ENCODE measurements at places on chromosomes 7 and 10.

DNA sequence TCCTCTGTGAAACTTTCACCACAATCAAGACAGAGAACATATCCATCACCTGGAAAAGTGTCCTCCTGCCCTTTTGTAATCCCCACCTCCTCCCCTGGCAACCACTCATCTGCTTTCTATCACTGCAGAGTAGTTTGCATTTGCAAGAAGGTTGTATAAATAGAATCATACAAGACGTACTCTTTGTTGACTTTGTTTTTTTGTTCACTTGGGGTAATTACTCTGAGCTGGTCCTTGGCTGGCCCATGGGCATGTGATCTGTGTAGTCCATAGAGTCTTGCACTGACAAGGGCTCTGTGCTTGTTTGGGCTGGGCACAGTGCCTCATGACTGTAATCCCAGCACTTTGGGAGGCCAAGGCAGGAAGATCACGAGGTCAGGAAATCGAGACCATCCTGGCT lies 7.8 kb upstream of the HACD1 start:
- DNase-seq: no peak

DNA sequence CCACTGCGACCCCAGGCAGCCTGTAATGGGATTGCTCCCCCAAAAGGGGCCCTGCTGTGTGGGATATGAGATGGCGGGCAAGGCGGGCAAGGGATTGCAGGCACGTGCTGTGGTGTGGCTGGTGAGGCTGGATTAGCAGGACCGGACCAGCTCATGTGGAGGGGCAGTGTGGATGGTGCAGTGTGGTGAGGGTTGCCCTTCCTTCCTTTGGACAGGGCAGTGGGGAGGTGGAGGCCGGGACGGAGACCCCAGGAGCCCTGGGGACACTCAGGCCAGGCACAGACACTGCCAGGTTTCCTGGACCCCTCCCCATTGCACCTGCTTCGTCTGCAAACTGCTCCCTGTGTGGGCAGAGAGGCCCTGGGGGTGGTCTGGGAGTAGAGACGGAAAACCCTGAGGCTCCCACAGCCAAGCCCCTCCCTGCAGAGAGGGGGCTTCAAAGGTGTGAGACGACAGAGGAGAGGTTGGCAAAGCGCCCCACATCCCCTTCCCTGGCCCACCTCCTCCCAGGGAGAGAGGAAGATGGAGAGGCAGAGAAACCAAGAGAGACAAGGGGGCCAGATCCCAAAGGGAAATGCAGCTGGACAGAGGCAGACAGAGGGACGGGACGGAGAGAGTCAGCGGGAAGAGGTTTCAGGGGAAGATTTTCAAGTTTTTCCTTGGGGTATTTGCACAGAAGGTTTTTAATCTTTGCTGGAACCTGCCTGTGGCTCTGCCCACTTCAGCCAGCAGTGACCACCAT lies 89.2 kb downstream of the MICALL2 start:
- DNase-seq: no peak

DNA sequence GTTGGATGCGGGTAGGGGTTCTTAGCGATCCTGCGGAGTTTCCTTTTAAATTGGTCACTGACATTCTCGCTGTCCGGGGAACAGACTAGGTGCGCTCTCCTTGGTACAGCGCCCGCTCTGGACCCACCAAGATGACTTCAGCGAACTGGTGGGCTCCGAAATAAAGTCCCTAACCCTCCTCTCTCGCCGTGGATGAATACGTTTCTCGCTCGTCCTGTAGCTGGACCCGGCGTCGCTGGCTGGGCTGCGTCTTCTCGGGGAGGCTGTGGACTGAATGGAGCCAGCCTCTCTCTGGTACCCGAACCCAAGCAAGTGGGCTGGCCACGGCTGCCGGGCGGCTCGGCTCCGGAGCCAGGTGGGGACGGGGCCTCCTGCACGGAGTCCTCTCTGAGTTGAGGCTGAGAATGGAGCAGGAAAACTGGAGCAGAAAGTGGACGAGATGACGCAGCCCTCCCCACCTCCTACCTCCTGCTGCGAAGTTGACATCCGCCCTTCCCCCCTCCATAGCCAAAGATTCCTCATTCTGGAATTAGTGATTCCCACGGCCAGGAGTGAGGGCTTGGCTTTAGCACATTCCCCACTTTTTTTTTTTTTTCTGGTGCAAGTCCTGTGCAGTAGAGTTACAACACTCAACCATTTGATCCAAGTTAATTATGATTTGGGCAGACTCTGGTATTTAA lies 1.5 kb downstream of the UNC5B start:
- DNase-seq: no peak

DNA sequence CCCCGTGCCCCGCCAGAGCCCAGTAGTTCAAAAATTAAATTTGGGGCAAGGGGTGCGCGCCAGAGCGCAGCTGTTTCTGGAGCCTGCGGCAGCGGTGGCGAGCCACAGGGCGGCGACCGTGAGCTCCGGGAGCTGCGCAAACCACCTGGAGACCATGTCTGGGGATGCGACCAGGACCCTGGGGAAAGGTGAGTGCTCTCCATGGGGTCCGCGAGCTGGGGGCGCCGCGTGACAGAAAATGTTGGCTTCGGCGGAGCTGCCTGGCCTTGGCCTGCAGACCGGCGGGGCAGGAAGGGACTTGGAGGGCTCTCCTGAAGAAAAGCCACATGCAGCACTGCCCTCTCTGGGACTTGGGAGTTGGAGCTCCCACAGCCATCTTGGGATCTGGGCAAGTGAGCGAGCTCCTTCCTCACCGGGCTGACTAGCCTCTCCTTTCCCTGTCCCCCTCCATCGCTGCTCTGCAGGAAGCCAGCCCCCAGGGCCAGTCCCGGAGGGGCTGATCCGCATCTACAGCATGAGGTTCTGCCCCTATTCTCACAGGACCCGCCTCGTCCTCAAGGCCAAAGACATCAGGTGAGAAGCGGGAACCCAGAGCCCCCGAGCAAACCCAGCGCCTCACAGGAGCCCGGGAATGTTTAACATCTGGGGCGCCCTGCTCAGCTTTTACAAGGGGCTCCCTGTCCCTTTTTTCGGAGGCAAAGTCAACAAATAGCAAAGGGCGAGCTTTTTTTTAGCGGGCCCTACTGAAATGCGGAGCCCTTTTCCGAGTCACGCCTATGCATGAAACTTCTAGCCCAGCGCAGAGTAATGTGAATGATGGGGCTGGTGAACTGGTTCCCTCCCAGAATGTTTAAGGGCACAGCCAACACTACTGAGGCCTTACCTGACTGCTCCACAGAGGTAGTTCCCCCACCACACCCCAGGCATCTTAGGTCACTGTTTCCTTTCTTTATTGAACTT lies 6.1 kb downstream of the GSTO2 start:
- DNase-seq: peak; percentile 86

DNA sequence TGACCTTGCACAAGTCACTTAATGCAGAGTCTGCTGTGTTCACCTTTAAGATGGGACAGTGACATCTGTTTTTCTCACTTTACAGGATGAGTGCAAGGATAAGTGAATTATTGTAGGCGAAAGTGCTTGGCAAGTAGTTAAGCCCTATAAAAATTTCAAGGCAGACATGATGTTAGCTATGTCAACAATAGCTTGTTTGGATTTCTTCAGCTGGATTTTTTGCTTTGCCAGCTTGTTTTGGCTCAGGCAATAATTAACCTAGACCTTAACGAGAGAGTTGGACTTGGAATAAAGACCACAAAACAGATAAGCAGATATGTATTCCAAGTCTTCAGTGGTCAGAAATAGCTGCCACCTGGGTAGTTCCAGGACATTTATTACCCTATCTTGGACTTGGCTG lies 255.2 kb downstream of the ARL4A start:
- DNase-seq: peak; percentile 54

GRCh38 chr10:44030132-44030531 lies 354.8 kb downstream of the CXCL12 start:
- DNase-seq: no peak

GRCh38 chr7:157575777-157576176 lies 239.0 kb downstream of the DNAJB6 start:
- no peak for DNase-seq

All from kidney (tissue), 22 donors.